ENCODE measurements at places on chromosomes 3 and 15.
A peak's percentile ranks its signal among the peaks of the same experiment; 100 is the strongest.

GRCh38 chr15:52709187-52709981 is 30.2 kb upstream of the ATOSA start:
- DNase-seq, result no peak

DNA sequence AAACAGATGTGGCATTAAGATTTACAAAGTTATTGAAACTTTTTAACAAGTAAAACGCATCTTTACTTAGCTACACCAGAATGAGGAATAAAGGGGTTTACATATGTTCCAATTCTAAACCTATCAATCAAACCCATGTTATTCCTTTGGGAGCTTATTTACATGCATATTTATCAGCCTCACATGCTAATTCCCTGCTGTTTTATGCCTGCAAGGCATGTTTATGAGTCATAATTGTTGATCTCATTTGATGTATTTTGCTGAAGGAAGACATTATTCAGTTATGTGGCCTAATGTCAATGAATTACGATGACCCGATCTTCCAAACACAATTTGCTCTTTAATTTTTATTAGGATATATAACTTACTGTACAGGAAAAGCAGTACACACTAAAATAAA is 272.9 kb downstream of the TBC1D5 start:
- DNase-seq, result no peak

DNA sequence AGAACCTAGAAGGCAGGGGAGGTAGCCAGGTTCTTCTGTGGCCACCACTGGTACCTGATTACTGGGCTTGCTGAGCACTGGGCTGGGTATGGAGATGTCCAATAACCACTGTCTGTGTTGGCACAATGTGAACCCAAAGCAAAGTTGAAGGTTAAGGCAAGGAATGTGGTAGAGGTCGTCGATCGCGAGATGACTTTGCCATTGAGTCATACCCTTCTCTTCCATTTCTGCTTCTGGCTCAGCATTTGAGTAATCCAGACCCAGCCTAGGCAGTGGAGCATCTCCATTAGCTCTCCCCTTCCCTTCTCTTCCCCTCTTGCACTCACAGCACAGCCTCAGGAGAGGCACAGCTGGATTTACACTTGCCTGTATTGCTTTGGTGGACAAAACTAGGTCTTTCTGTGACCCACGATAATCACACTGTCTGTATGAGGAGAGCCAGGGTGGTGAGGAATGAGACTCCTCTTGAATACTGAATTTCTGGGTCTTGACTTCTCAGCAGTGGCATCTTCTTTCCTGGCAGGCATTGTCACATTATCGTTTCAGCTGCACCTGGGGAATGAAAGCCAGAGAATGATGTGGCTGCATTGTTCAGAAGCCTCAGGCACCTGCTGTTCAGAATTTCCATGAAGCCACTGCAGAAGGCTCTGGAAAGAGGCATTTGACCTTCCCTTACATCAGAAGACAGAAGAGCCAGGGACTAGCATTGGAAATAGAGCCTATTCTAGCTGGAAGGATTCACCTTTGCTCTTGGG is 272.6 kb downstream of the PDCD6IP start:
- DNase-seq, result no peak

DNA sequence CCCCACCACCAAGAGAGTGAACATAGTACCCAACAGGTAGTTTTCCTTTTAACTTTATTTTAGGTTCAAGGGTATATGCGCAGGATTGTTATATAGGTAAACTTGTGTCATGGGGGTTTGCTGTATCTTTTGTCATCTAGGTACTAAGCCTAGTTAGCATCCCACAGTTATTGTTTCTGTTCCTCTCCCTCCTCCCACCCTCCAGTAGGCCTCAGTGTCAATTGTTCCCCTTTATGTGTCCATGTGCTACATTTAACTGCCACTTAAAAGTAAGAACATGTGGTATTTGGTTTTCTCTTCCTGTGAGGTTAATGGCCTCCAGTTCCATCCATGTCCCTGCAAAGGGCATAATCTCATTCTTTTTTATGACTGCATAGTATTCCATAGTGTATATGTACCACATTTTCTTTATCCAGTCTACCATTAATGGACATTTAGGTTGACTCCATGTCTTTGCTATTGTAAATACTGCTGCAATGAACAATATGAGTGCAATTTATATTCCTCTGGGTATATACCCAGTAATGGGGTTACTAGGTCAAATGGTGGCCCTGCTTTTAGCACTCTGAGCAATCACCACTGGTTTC is 66.2 kb downstream of the ST3GAL6 start:
- no peak for DNase-seq

GRCh38 chr15:77985031-77985930 is 92.2 kb downstream of the TBC1D2B start:
- no peak for DNase-seq

- DNase-seq, result no peak
These were observed 6.1 kb downstream of the RNU5B-1 start for GRCh38 chr15:65310431-65311137.

- peak; percentile 68 for DNase-seq
These were observed 84.9 kb downstream of the ARNT2 start for GRCh38 chr15:80489030-80489594.

DNA sequence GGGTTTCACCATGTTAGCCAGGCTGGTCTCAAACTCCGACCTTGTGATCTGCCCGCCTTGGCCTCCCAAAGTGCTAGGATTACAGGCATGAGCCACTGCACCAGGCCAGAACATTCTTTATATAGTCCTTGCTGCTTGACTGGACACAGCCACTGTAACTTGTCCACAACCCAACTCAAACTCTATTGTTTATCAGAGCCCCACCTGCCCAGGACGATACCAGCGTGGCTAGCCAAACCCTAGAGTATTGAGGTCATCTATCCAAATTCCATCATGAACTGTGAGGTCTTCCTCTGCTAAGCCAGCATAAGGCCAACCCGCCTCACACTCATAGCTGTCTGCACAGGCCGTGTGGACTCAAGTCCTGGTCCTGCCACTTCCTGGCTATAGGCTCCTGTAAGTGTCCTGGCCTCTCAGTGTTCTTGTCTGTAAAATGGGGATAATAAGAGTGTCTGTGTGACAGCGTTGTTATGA is 63.9 kb downstream of the DAPK2 start:
- no peak for DNase-seq

GRCh38 chr3:65778968-65779367 is 259.8 kb downstream of the MAGI1 start:
- DNase-seq, result peak; percentile 17

- DNase-seq, result no peak
These were observed 14.9 kb downstream of the SOX2 start for GRCh38 chr3:181726351-181727330.

DNA sequence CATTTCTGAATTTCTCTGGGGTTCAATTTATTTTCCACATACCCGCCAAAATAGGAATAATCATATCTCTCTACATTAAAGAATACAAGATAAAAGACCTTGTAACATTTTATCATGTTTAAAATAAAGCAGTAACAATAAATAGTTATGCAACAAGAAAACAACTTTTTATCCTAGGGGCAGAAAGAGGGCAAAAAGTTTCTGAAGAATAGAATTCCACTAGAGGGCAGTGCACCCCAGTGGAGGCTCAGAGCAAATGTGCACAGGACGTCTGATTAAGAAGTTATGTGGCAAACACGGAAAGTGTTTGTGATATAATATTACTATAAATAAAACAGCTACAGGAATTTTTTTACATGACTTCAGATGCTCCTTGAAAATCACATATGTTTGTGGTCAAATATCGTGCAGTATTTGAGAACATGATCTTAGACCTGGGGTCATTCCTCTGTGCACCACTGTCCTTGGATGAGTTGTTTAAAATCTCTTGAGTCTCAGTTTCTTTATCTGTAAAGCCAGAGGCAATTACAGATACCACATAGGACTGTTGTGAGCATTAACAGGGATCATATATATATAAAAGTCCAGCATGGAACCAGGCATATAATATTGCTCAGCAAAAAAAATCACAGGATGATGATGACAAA is 13.2 kb upstream of the PIK3R4 start:
- peak; percentile 63 for DNase-seq

DNA sequence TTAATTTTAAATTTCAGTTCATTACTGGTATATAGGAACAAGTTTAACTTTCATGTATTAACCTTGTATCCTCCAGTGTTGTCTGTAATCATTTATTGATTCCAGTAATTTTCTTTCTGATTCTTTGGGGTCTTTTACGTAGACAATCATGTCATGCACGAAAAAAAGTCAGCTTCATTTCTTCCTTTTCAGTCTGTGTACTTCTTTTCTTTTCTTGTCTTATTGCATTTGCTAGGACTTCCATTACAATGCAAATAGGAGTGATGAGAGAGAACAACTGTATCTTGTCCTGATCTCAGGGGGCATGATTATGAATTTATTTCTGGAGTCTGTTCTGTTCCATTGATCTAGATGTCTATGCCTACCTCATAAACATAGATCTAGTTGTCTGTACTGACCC is 56.5 kb downstream of the STT3B start:
- DNase-seq, result no peak

GRCh38 chr3:33645060-33645647 is 72.9 kb downstream of the CLASP2 start:
- DNase-seq, result peak; percentile 45

DNA sequence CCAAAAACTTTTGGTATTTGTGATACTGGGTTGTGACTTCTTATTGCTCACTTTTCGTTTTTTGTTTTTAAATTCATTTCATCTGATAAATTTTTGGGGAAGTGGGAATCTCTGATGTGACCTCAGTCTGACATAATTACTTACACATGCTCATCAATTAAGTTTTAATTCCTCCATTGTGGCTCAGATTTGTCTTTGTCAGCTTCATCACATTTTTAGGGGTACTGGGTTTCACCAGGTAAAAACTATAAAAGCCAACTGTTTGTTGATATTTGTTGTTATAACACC is 425.3 kb upstream of the TGFBR2 start:
- peak; percentile 21 for DNase-seq

- DNase-seq, result no peak
These were observed 6.4 kb downstream of the NPAP1 start for GRCh38 chr15:24682002-24682401.

GRCh38 chr3:193796089-193796488 is 203.1 kb downstream of the OPA1 start:
- no peak for DNase-seq

DNA sequence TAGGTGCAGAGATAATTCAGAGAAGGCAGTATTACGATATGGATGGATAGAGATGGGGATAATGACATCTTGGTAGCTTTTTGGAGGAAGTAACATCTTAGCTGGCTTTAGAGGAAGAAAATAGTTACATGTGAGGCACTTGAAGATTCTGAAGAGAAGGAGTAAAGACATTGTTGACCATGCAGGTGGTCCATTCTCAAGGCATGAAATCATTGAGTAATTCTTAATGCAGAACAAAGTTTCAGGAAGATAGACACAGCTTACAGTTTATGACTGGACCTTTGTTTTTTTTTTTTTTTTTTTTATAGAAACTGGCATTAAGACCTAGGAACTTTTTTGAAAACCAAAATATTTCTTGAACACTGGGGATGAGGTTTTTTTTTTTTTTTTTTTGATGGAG is 28.2 kb downstream of the MBNL1 start:
- no peak for DNase-seq

- DNase-seq, result no peak
These were observed 124.8 kb upstream of the NR2E3 start for GRCh38 chr15:71685420-71685993.

DNA sequence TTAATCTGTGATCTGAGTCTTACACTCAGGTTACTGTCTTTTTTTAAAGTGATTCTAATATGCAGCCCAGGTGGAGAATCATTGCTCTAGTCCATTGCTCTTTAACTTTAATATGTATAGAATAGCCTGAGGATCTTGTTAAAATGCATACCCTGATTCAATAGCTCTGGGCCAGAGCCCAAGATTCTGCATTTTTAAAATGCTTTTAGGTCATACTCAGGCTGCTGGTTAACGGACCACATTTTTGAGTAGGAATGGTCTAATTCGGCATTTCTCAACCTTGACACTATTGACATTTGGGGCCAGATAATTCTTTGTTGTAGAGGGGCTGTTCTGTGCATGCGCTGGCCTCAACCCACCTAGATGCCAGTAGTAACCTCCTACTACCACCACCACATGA is 20.9 kb upstream of the FSTL1 start:
- DNase-seq, result peak; percentile 37

GRCh38 chr3:63687278-63688225 is 35.1 kb downstream of the SNTN start:
- peak; percentile 17 for DNase-seq

GRCh38 chr15:66749841-66750575 is 48.0 kb downstream of the SMAD6 start:
- DNase-seq, result no peak

DNA sequence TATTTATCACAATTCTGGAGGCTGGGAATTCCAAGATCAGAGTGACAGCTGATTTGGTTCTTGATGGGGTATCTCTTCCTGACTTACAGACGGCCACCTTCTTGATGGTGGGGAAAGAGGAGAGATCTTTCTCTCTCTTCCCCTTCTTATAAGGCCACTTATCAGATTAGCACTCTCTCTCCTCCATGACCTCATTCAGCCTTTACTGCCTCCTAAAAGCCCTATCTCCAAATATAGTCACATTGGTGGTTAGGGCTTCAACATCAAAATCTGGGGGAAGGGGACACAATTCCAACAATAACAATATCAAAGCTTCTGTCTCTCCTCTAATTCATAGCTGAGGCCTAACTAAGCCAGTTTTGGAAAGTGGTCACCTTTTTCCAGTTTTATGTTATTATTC is 91.7 kb upstream of the MBNL1 start:
- DNase-seq, result no peak

DNA sequence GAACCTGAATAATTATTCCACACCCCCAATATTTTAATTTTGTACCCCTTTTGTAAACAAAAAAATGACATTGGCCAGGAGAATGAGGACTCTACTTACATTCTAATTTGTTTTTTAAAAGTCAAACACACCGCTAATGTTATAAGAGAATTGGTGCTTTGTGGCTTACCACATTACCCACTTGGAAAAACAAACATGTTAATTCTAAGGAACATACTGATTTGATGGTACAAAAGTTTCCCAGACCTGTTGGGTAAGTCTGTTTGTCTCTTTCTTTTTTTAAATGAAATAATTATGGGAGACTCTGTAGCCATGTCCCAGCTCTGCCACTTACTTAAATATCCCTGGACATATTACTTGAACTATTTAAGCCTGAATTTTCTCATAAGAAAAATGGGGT is 352.5 kb upstream of the C2CD4B start:
- no peak for DNase-seq

DNA sequence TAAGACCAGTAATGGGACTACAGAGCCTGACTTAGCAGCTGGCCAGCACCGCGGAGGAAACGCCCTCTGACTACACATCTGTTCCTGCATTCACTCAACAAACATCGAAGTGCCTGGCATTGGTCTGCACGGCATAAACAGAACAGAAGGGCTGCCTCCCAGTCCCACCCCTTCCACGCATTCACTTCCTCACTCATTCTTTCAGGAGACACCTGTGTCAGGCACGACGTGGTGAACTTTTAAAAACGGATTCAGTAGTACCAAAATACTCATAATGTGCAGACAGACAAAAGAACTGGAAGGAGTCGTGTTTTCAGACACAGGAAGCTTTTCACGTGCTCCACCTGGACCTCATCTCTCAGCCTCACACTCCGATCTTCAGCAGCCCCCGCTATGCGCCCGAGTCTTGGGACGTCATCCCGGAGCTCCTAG is 123.3 kb downstream of the XXYLT1 start:
- DNase-seq, result peak; percentile 69

GRCh38 chr3:24135280-24135679 is 190.2 kb downstream of the NR1D2 start:
- peak; percentile 46 for DNase-seq

GRCh38 chr3:180283251-180283650 is 246.5 kb upstream of the PEX5L start:
- DNase-seq, result no peak
